NCI-H2107 (cell line): ENCODE measurements at places on chromosomes 12 and 14.

- DNase-seq = no peak
Measured at GRCh38 chr12:4447151-4447550, 1.5 kb upstream of the FGF6 start.

DNA sequence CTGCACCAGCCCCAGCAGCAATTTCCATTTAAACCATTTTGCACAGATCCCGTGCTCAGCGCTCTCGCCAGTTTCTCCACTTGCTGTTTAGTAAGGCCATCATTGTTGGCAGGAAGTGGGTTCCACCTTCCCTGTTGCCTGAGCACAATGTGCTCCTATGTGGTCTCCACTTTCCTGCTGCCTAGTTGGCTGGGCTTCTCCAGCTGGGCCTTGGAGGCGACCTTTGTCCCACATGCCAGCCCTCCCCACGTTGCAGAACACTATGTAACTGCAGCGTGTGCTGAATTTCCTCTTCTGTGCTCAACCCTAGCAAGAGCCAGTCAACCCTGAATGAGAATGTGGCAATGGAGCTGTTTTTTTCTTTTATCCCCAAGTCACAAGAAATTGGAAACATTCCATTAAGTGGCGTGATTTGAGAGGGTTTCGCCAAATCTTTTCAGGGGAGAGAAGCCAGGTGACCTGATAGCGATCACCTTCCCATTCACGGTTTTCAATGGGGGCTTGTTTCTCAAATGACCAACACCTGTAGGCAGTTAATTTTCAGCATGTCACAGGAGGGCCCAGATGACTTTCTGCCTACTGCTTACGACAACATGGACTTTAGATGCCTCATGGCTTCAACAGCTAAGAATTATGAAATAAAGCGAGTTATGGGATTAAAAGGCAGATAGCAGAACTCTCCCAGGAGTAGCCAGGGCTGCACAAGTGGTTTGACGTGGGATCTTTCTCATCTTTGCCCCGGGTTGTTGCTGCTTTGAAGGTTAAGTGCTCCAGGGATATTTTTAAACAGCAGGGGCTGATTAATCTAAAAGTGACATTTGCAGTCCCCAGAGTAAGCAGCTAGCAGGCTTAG is at the start of gene ACACB:
Gene ACACB, plus strand, starts transcription at position 830 of the 853 bp plus-strand sequence. CDS start 22,819 bp downstream, outside the sequence.
- DNase-seq = no peak

GRCh38 chr12:51217968-51218606 is at the start of gene POU6F1:
POU6F1 (minus strand) TSS chr12:51218062; CDS start chr12:51206836, 11,226 bp downstream.
- DNase-seq = peak; percentile 76

GRCh38 chr12:45183246-45183645 is 32.6 kb upstream of the ANO6 start:
- no peak for DNase-seq

GRCh38 chr14:78103271-78103670 is 66.9 kb upstream of the NRXN3 start:
- peak; percentile 65 for DNase-seq

DNA sequence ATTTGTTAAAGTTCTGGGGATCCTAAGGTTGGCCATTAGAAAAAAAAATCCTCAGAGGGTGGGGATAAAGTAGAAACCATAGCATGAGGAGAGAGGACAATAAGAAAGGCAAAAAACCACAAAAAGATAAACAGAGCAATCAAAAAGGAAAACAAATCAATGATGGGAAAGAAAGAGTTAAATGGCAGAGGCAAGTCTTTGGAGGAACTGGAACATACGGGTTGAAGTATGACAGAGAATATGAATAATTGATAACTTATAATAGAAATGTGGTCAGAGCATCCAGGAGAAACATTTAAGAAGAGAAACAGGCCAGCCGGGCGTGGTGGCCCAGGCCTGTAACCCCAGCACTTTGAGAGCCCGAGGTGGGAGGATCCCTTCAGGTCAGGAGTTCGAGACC is 17.8 kb upstream of the SALL2 start:
- DNase-seq = no peak

GRCh38 chr14:103121846-103122584 is 1.2 kb upstream of the TNFAIP2 start:
- peak; percentile 98 for DNase-seq
